ENCODE measurements at places on chromosomes 2 and 18. TPM values are rescaled to one million over a fixed set of nuclear protein-coding genes. Genes with fewer than 3 reads are reported as not detected.

The SCN3A gene
- total RNA-seq = 0.12 TPM

The SLC11A1 gene
- total RNA-seq = not detected

The ZNF385B gene
- not detected for total RNA-seq

The PAX3 gene
- total RNA-seq = not detected

- no peaks in the 10 kb centered on the region for H3K36me3 ChIP-seq
- H3K27ac ChIP-seq = no peak overlapping the region
- no peaks in the 10 kb centered on the region for H3K4me1 ChIP-seq
- H3K4me3 ChIP-seq = no peak overlapping the region
These were observed 12.8 kb upstream of the TNP1 start for GRCh38 chr2:216872624-216873023.

DNA sequence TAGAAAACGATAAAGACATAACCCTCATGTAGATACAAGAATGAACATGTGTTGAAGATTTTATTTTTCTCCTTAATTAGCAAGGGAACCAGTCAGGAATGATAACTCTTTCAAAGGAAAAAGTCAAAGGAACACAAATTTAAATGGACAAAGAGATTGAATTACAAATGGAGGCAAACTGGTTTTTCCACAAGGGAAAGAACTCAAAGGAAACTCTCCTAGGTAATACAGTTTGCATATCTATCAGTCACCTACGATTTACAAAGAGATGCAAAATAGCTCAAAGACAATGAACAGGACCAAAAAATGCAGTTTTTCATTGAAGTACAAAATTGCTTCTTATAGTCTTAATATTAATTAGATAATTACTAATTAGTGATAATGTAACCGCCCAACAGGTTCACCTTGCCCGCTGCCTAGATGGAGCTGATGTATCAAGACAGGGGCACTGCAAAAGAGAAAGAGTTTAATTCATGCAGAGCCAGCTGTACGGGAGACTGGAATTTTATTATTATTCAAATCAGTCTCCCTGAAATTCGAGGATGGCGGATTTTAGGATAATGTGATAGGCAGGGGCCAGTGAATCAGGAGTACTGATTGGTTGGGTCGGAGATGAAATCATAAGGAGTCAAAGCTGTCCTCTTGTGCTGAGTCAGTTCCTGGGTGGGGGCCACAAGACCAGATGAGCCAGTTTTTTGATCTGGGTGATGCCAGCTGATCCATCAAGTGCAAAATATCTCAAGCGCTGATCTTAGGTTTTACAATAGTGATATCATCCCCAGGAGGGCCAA, 151.0 kb downstream of the TMEM17 start:
- H3K27me3 ChIP-seq = no peaks in the 10 kb centered on the region
- DNase-seq = no peak
- H3K4me1 ChIP-seq = no peaks in the 10 kb centered on the region

DNA sequence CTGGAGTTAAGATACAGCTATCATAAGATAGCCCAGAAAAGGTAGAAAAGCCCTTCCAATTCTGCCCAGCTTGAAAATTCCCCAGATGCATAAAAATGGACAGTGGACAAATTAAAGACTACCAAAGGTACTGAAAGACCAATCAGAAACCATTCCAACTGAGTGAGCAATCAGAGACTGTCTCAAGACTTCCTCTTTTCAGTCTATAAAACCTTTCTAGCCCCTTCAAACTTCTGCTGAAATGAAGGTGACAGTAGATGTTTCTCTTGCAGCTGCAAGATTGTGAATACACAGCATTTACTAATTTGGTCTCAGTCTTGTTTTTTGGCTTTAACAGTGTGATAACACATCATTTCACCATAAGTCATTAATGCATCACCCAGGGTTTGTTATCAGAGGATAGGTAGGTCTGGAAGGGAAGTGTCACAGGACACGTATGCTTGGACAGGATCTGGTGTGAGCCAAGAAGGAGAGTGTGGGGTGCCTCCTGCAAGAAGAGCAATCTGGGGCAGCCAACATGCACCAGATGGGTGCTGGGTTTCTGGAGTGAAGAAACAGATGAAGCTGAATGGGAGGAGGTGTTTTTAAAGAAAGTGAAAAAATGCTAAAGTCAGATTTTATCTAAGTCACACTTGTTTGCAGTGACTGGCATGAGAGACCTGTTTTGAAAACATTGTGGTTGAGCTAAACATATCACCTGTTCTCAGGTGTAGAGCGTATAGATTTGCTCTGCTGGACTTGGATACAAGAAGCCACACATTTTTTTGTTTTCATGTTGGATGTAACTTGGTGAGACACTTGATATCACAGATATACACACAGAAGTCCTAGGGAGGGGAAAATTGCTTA, 75.3 kb upstream of the DDX18 start:
- peaks cover 5% of the 10 kb centered on the region for H3K27me3 ChIP-seq
- DNase-seq = no peak
- no peak overlapping the region for H3K27ac ChIP-seq
- H3K4me1 ChIP-seq = no peaks in the 10 kb centered on the region

DNA sequence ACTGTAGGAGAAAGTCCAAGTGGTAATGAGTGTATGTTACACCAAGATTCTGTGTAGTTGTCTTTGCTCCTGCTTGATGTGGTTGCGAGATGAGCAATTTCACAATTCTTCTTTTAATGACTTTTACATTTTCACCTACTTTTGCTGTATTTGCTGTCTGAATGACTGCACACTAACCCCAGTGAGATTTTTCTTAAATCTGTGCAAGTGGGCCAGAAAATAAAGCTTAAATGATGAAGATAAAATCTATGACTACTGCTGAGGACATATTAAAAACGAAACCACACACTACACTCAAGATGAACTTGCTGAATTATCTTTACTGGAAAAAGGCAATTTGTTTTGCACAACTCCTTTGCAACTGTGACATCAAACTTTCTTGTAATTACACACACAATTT, 4.1 kb downstream of the LDAH start:
- peaks cover 8% of the 10 kb centered on the region for H3K36me3 ChIP-seq
- H3K4me1 ChIP-seq = peaks cover 39% of the 10 kb centered on the region
- H3K4me3 ChIP-seq = no peak overlapping the region
- DNase-seq = peak; percentile 29
- H3K27ac ChIP-seq = no peak overlapping the region
- H3K27me3 ChIP-seq = no peaks in the 10 kb centered on the region

DNA sequence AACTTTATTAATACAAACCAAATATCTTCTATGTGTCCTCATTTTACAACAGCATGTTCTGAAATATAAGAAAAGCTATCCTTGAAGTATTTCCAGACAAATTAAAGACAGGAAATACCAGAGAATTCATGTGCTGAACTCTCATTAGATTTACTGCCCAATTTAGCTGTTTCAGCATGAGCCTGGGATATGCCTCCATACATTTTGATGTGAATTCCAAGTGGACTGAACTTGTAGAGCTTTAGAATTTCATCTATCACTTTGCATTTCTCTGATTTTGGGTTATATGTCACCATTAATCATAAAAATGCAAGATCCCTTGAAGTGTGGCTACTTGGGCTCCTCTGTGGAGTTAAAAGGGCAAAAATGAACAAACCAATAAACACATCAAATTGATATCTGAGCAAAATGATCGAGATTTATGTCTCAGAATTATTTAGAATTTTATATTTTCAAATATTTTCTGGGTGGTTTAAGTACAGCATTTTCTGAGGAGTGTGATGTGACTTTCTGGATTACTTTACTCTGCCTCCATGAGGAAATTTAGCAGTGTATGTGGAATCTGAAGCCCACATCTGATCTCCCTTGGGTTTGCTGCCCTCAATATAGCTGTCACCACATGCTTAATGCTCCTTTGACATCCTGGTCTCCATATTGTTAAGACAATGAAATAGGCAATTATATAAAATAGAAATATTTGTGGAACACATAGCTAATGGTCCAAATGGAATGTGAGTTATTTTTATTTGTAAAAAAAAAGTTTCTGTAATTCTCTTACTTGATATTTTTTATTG, 206.6 kb upstream of the RBMS1 start:
- no peak overlapping the region for H3K4me3 ChIP-seq
- no peak overlapping the region for H3K27ac ChIP-seq
- H3K4me1 ChIP-seq = peaks cover 12% of the 10 kb centered on the region
- DNase-seq = no peak

GRCh38 chr2:61193670-61194561, 31.9 kb downstream of the C2orf74 start:
- no peak for DNase-seq
- H3K4me3 ChIP-seq = no peak overlapping the region
- peaks cover 18% of the 10 kb centered on the region for H3K36me3 ChIP-seq

- H3K4me1 ChIP-seq = no peaks in the 10 kb centered on the region
- H3K4me3 ChIP-seq = no peak overlapping the region
- H3K27me3 ChIP-seq = peaks cover 9% of the 10 kb centered on the region
- H3K36me3 ChIP-seq = no peaks in the 10 kb centered on the region
- DNase-seq = no peak
These were observed 15.0 kb upstream of the CPS1 start for GRCh38 chr2:210541290-210541902.

- H3K27ac ChIP-seq = no peak overlapping the region
- no peak overlapping the region for H3K4me3 ChIP-seq
- no peak for DNase-seq
These were observed 403.8 kb downstream of the DCDC2C start for GRCh38 chr2:4107179-4107578.

DNA sequence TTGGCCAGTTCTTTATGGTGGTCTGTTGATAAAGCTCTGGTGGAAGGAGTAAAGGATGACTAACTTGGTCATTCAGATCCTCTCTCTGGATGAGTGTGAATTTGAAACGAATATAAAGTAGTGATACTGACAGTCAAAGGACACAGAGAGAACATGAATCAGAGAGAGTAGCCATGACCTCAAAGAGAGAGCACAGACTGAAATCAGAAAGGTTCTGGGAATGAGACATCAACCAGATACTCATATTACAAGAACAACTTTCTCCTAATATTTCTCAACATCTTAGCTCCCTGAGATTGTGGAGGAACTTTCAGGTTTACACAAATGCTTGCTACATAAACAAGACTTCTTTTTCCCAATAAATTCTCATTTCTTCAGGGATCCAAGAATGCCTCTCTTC, 849.1 kb upstream of the CHAC2 start:
- H3K27me3 ChIP-seq = no peaks in the 10 kb centered on the region
- H3K4me3 ChIP-seq = no peak overlapping the region
- no peaks in the 10 kb centered on the region for H3K4me1 ChIP-seq
- no peaks in the 10 kb centered on the region for H3K36me3 ChIP-seq

GRCh38 chr2:182132605-182133004, 147.0 kb downstream of the PPP1R1C start:
- H3K27ac ChIP-seq = no peak overlapping the region
- no peak overlapping the region for H3K4me3 ChIP-seq
- H3K27me3 ChIP-seq = peaks cover 10% of the 10 kb centered on the region
- DNase-seq = no peak
- H3K4me1 ChIP-seq = no peaks in the 10 kb centered on the region
- no peaks in the 10 kb centered on the region for H3K36me3 ChIP-seq

DNA sequence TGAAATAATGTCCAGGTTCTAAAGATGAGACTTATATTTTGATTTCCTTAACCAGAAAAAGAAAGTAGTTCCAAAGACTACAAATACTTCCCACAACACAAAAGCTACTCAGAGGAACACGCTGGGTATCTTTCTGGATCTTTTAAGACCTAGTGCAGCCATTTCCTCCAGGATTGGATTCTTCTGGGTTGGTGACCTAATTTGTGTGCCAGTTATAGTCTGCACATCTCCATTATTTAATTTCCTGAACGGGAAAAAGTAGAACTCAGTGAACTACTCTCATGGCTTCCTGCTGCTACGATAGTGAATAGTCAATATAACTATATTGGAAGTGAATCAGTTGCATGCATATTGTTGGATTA, 1.5 kb downstream of the TMEM87B start:
- no peaks in the 10 kb centered on the region for H3K27me3 ChIP-seq
- DNase-seq = no peak
- peak overlapping the region; percentile 96 for H3K4me3 ChIP-seq

DNA sequence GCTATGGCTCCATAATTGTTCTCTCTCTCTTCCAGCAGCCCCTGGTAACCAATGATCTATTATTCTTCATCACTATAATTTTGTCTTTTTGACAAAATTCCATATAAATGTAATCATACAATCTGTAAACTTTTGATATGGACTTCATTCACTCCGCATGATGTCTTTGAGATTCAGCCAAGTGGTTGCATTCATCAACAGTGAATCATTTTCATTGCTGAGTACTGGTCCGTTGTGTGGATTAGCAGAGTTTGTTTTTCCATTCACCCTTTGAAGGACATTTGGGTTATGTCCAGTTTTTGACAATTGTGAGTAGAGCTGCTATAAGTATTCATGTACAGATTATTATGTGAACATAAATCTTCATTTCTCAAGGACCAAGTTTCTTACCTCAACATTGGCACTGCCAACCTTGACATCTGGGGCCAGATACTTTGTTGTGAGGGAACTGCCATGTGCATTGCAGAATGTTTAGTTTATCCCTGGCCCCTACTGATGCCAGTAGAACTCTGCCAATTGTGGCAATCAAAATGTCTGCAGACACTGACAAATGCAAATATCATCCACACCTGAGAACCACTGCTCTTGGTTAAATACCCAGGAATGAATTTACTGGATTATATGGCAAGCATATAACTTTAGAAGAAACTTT, 48.4 kb upstream of the BCL2L11 start:
- DNase-seq = no peak
- no peaks in the 10 kb centered on the region for H3K4me1 ChIP-seq
- H3K27ac ChIP-seq = no peak overlapping the region

DNA sequence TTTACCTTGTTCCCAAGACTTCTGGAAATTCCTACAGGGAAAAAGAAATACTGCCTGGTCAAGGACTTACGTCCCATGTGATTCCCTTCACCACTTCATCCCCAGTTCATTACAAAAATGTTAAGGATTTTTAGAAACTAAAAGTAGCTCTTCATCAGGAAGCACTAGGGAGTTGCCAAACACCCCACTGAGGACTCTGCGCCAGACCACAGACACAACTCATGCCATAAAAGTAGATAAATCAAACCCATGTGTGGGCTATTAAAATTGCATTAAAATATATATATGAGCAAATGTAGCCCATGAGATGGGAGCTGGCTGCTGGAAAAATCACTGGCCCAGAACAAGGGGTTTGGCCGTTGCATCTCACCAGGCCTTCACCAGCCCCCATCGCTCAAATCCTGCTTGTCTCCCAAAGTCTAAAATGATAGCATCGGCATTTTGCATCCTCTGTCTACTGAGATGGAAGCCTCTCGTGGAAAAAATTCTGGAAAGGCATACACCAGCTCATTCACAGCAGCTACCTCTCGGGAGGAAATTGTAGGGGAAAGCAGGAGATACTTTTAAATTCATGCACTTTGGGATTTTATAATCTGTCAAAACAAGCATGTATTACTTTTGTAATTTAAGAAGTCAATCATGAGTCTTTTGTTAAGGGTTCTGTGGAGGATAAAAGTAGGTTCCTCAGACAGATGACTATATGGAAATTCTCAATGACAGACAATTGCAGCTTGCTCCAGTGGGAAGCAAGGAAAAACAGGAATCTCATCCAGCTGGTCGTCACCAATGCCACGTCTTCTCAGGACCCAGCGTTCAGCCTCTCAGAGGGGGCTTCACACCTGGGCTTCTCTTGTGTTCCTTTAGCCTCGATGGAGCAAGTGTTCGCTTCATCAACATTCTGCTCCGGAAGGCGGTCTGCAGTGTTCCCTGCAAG, 113.9 kb downstream of the MREG start:
- H3K27me3 ChIP-seq = peaks cover 13% of the 10 kb centered on the region
- H3K4me3 ChIP-seq = no peak overlapping the region
- H3K4me1 ChIP-seq = peaks cover 3% of the 10 kb centered on the region

- H3K27me3 ChIP-seq = no peaks in the 10 kb centered on the region
- H3K27ac ChIP-seq = no peak overlapping the region
- no peak for DNase-seq
- H3K4me3 ChIP-seq = no peak overlapping the region
These were observed 157.3 kb downstream of the ARHGAP28 start for GRCh38 chr18:6886797-6887330.
